ENCODE measurements at places on chromosomes 5 and 9. TPM values are rescaled to one million over a fixed set of nuclear protein-coding genes. Genes with fewer than 3 reads are reported as not detected.

Gene LCN1
- not detected for total RNA-seq

DNA sequence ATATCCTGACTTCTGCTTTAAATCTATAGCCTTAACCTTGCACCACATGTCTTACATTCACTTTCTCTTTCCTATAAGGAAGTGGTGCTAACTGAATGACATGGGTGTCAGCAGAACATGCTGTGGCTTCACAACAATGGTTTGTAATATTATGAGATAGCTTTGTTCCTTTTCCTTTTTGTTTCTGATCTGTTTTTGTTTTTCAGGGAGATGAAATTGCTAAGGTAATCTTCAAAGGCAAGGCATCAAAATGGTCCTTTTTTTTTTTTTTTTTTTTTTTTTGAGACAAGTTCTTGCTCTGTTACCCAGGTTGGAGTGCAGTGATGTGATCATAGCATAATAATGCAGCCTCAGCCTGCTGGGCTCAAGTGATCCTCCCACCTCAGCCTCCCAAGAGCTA is 53.6 kb upstream of the RANBP6 start:
- DNase-seq = no peak

Gene ADRA1B
- not detected for total RNA-seq

DNA sequence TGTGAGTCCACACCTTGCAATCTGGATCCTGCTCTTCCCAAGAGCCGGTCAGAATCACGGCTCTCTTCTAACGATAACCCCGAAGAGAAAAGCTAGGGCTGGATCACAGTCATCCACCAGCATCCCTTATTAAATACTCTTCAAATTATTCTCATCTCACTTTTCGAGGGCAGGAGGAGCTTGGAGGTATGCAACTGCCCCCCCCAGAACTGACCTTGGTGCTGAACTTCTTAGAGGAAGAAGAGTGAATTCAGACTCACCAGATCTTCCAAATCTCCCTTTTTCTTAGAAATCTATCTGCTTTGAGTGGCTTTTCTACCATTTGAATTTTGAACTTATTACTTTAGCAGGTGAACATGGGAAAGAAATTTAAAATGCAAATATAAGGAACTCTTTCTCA is 75.7 kb downstream of the MED10 start:
- no peak for DNase-seq

DNA sequence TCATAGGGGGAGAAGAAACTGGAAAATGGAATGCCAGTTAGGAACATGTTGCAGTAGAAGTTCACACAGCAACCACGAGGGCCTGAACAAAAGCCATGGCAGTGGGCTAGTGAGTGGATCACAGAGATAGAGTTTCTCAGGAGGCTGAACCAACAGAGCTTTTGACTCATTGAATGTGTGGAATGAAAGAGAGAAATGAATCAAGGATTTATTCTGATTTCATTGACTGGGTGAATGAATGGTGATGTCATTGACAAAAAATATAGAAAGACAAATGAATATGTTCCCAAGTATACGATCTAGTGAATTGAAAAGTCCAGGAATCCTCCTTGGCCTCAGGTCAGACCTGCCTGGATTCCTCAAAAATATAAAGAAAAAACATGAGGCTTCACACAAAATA is 99.2 kb downstream of the ZNF462 start:
- no peak for DNase-seq

Gene PCDHA3
- total RNA-seq = not detected

Gene MAP1B
- total RNA-seq = 0.33 TPM

Gene NR5A1
- total RNA-seq = 0.30 TPM

GRCh38 chr9:36438536-36439236 is 38.6 kb upstream of the RNF38 start:
- DNase-seq = no peak

- DNase-seq = no peak
Observed at GRCh38 chr5:139569270-139569955, 8.3 kb downstream of the UBE2D2 start.

Gene SPINK13
- not detected for total RNA-seq

- no peak for DNase-seq
Observed at GRCh38 chr5:66322786-66323528, 178.9 kb downstream of the SREK1 start.

Gene ANKRD18A
- 8.2 TPM for total RNA-seq

GRCh38 chr5:118558871-118559270 is 429.5 kb downstream of the DTWD2 start:
- no peak for DNase-seq

Gene IFNK
- total RNA-seq = not detected

DNA sequence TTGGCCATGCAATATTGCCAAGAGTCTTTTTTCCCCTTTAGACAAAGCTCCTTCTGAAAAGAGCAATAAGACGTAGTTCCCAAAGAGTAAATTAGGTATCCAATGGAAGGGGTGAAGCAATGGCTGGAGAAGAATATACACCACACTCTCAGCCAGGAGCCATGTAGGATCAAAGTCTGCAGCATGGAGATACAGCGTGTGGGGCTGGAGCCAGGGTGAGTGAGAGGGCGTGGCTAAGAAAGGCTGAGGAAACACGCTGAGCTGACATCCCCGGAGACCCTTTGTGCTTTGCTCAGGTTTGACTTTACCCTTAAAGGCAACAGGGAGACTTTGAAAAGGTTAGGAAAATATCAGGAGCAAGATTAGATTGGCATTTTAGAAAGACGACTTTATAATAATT is 87.1 kb upstream of the ELL2 start:
- no peak for DNase-seq

Gene CACFD1
- total RNA-seq = 2.6 TPM

Gene ROPN1L
- 0.95 TPM for total RNA-seq

DNA sequence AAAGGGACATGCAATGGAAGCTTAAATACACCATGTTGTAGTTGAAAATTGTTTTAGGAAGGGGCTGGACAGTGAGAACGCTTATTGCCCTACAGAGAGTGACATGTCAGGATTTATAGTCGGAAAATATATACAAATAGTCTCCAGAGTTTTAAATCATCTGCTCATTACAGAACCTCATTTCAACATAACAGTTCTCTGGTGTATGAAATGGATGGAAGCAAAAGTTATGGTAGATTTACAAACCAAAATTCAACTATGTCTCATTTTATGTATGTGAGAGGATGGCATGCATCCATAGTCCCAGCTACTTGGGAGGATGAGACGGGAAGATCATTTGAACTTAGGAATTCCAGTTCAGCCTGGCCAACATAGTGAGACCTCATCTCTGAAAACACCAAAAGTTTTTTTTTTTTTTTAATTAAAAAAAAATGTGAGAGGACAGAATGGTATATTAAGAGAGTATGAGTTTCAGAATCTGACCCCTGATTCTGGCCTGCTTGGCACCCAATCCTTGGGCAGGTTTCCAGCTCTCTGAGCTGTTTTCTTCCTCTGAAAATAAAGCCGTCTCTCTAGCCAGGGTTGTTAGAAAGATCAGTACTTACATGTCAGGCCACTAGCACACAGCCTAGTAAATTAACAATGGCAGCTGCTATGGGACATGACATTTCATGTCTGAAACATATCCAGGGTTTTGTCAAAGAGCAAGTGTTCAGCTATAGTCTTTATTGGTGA is 40.1 kb downstream of the IQGAP2 start:
- DNase-seq = no peak

Gene FBP1
- 3.8 TPM for total RNA-seq

Measured in T-cell (primary cell).